ENCODE measurements at places on chromosomes 6 and 20.

DNA sequence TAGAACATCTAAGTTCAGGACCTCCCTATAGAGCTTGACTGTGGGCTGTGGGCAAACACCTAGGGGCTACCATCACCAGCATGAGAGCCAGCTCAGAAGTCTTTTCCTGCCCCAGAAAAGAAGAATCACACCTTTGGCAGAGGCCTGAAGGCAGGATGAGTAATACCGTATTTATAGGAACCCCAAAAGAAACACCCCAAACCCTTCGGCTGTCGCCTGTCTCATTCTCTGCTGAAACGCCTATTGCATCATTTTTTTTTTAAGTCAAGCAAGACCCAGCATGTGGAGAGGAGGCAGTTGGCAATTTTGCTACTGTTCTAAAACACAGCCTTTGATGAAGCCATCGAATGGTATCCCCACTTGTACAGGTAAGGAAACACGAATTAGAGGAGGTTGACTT is 436.4 kb downstream of the TFAP2A start:
- DNase-seq = no peak

GRCh38 chr6:56856036-56856580 is 98.8 kb upstream of the BEND6 start:
- no peak for DNase-seq

DNA sequence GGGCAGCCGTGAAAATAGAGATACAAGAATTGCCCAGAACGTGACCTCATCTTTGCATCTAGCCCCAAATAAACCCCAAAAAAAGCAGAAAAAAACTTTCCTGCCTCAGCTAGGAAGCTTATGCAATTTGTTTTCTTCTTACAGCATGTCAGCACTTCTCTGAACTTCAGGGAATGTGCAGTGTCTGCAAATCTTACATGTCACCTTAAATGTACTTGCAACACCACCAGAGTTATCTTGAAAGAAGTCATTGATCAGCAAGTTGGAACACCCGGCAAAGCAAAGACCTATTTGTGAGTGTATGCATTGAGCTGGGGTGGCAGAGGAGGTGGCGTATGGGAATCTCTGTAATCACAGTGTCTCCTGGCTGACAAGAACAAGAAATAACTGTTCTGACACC is 123.4 kb downstream of the PKHD1 start:
- DNase-seq = no peak

GRCh38 chr6:72619883-72620696 is 1.8 kb upstream of the KCNQ5 start:
- no peak for DNase-seq

GRCh38 chr6:24606200-24606930 is 39.6 kb downstream of the KIAA0319 start:
- DNase-seq = no peak

- DNase-seq = no peak
Measured at GRCh38 chr6:29724937-29725869, 2.0 kb downstream of the HLA-F start.

- no peak for DNase-seq
Measured at GRCh38 chr6:160036790-160037206, 67.9 kb downstream of the IGF2R start.

- DNase-seq = no peak
Measured at GRCh38 chr6:16132909-16133308, 4.0 kb downstream of the MYLIP start.

- no peak for DNase-seq
Measured at GRCh38 chr6:30312266-30312665, 14.5 kb upstream of the TRIM39 start.

GRCh38 chr6:33745548-33745947 is 1.2 kb downstream of the IP6K3 start:
- no peak for DNase-seq

DNA sequence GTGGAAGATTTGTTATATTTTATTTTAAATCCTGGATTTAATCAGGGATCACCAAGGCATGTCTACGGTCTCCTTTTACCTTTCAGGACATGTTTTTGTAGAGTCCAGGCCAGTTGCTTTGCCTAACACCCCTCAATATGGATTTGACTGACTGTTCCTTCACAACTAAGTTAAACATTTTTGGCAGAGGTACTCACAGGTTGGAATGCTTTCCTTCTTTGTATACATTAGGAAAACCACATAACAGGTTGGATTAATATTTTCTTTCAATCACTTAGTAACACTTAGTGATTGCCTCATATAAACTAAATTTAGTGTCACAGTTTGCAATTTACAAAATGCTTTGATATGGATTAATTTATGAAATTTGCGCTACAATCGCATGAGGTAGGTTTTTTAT is 64.5 kb downstream of the IPCEF1 start:
- no peak for DNase-seq

- DNase-seq = no peak
Measured at GRCh38 chr20:39853050-39853449, 836.0 kb downstream of the MAFB start.
